ENCODE measurements at places on chromosomes 4 and X.

- no peak for DNase-seq
Observed at GRCh38 chr4:91298156-91298700, 1005.5 kb upstream of the GRID2 start.

- no peak for DNase-seq
Observed at GRCh38 chrX:32514986-32515385, 696.4 kb downstream of the DMD start.

DNA sequence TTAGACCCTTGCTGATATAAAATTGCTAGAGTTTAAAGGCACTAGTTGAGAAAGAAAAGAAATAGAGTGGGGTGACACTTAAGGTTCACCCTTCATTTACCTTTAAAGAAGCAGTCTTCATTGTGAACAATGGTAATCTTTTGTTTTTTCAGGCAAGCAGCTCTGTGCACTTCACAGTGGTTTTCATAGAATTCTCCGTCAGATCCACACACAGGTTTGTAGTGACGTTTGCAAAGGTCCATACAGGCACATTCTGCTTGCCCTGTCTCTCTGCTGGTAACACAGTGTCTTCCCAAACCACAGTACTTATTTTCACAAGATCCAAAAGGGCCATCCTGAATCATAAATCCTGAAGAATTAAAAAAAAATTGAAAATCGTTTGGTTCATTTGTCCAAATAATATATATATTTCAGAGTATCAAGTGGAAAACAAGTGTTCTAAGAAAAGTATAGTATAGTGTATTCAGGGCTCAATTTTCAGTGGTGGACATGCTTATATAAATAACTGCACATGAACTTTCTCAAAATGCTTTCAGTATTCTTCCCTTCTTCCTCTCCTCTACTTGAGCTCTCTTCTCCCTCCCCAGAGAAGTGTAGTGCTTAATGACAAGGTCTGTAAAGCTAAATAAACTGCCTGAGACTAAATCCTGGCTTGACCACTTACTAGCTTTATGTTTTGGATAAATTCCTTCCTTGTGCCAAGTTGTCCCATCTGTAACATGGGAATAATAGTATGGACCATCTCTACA lies 243.3 kb downstream of the FSTL5 start:
- no peak for DNase-seq

- no peak for DNase-seq
Observed at GRCh38 chr4:57139783-57140182, 29.6 kb upstream of the IGFBP7 start.

DNA sequence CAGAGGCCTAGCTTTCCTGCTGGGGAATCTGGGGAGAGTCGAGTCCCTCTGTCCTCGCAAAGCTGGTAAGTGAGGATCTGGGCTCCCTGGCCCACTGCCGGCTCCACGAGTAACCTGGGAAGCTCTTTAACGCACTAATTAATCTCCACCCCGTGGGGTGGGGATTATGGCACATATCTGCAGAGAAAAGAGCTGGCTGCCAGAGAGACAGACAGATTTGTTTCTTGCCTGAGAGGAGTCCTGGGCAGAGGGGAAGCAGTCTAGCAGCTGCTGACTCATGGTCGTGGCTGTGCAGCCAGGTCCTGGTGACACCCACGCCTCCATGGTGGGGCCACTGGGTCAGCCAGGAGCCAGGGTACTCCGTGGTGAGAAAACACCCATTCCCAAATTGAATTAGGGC lies 14.0 kb downstream of the SORCS2 start:
- no peak for DNase-seq

DNA sequence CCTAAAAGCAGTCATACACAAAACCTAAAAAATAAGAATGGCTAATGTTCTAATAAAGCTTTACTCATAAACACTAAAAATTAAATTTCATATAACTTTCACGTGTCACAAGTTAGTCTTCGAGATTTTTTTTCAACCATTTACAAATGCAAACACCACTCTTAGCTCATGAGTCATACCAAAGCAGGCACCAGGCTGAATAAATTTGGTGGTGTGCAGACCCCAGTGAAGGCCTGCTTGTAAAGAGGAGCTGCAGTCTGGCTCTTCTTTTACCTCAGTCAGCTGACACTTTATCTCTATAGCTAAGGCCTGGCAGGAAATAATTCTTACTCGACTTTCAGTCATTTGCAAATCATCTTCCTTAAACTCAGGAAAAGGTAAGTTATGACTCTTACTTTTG lies 37.4 kb downstream of the CLOCK start:
- no peak for DNase-seq

- no peak for DNase-seq
Observed at GRCh38 chrX:37997096-37997495, 9.3 kb upstream of the SYTL5 start.

GRCh38 chr4:93168053-93168452 lies 660.5 kb upstream of the ATOH1 start:
- no peak for DNase-seq

DNA sequence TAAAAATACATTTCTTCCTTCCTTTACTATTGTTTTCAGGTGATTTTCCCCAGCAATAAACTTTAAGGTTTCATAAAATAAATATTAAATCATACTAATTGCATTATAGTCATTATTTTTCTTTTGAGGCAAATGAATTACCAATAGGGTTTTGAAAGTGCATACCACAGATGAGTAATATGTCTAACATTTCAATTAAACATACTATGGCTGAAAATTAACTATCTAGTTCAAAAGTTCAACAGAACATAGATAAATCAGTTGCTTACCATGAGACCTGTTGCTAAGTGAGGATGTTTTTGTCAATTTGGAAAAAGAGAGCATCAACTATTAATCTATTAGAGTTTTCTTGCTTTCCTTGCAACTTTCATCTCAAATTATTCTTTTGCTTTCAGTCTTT lies 35.0 kb downstream of the NPY5R start:
- DNase-seq: no peak

Data from stimulated activated CD8-positive, alpha-beta memory T cell treated with anti-CD3 and anti-CD28 coated beads, Interleukin-15, amount 100 ng/mL, for 4 hours (primary cell).